ENCODE measurements at places on chromosomes 7 and 10. TPM values are rescaled to one million over a fixed set of nuclear protein-coding genes. Genes with fewer than 3 reads are reported as not detected.

The WAPL gene
- total RNA-seq = 41.9 TPM

The SP4 gene
- total RNA-seq = 8.3 TPM

The FAM237B gene
- not detected for total RNA-seq

The LRRN3 gene
- total RNA-seq = not detected

The NRG3 gene
- 10.6 TPM for total RNA-seq

The PDK4 gene
- total RNA-seq = 142 TPM

The SLC13A1 gene
- not detected for total RNA-seq

The TMEM178B gene
- 0.11 TPM for total RNA-seq

The FAM131B gene
- total RNA-seq = 0.11 TPM

The SIRT1 gene
- 10.5 TPM for total RNA-seq

The PLAU gene
- 1.2 TPM for total RNA-seq

The PALD1 gene
- total RNA-seq = 109 TPM

The NPTX2 gene
- total RNA-seq = 18.9 TPM

The TET1 gene
- 1.1 TPM for total RNA-seq

The NEUROD6 gene
- not detected for total RNA-seq

The LRRD1 gene
- total RNA-seq = not detected

All from dermis lymphatic vessel endothelial cell (primary cell).